Stimulated activated CD8-positive, alpha-beta memory T cell treated with anti-CD3 and anti-CD28 coated beads, Interleukin-7, amount 100 ng/mL, for 1 hour (primary cell): ENCODE measurements at places on chromosomes 4 and X.

DNA sequence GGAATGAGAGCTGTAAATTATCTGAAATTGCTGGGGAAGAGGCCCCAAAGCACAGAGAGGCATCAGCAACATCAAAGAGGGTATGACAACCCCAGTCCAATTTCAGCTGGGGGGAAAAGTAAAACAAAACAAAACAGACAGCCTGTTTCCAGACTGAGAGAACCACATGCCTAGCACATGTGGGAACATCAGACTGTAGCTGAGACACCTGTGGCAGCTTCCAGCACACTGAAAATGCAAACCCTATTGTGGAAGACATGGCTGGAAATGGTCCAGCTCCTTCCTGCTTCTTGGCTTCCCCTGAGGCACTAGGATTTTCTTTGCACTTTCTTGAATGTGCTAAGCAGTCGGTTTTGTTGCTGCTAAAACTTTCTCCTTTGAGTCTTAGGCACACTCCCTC is 240.9 kb upstream of the STS start:
- no peak for DNase-seq

GRCh38 chrX:147679356-147680005 is 232.2 kb upstream of the FMR1 start:
- DNase-seq, result no peak

GRCh38 chr4:82618103-82618720 is 56.4 kb upstream of the TMEM150C start:
- no peak for DNase-seq

DNA sequence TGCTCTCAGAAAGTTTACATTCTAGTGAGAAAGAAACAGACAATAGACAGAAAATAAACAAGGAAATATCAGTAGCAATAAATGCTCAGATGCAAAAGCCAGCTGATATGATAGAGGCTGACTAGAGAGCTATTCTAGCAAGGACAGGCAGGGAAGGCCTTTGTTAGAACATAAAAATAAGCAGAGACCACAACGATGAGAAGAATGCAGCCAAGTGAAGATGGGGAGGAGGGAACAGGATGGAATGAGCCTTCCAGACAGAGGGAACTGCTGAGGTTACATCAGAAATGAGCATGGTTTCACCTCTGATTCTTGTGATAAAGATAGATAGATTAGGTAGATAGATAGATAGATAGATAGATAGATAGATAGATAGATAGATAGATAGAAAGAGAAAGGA is 7.6 kb upstream of the SOWAHB start:
- DNase-seq, result no peak

GRCh38 chr4:1167244-1167949 is 5.0 kb downstream of the SPON2 start:
- DNase-seq, result peak; percentile 71

DNA sequence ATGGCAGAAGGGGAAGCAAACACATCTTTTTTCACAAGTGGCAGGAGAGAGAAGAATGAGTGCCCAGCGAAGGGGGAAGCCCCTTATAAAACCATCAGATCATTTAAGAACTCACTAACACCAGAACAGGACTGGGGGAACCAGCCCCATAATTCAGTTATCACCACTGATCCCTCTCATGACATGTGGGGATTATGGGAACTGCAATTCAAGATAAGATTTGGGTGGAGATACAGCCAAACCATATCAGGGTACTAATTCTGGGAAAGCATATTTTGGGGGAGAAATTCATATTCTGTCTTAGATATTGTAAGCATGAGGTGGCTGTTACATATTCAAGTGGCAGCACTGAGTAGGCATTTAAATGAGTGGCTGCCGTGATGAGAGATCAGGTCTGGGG is 87.8 kb downstream of the RAPGEF2 start:
- no peak for DNase-seq

DNA sequence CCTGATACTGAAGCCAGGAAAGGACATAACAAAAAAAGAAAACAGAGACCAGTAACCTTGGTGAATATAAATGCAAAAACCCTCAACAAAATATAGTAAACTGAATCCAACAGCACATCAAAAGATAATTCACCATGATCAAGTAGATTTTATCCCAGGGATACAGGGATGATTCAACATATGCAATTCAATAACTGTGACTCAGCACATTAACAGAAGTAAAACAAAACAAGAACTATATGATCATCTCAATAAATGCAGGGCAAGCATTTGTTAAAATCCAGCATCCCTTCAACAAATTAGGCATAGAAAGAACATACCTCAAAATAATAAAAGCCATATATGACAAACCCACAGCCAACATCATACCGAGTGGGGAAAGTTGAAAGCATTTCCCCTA is 112.0 kb downstream of the HHIP start:
- no peak for DNase-seq

DNA sequence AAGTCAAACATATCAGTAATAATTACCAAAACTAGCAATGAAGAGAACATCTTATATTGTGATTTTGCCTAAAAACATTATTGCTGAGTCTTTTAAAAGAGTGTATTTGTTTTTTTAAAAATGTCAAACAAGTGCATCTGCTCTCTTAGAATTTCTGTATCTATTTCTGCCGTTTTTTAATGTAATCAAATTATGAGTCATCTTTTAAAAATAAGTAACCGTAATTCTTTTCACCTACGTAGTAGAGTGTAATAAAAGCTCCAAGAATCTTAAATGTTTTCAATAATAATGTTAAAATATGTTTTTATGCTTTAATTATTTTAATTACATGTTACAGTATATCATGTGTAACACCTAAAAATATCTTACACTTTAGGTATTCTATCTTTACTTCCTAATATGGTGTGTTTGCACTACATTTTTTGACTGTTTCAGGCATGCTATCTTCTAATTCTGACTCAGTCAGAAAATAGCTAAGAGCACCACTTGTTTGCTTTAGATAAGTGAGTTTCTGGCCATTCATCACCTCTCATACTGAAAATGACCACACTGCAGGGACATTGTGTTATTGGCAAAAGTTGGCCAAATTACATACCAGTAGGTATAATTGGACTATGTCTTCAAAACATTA is 368.5 kb downstream of the PCDH7 start:
- DNase-seq, result no peak

DNA sequence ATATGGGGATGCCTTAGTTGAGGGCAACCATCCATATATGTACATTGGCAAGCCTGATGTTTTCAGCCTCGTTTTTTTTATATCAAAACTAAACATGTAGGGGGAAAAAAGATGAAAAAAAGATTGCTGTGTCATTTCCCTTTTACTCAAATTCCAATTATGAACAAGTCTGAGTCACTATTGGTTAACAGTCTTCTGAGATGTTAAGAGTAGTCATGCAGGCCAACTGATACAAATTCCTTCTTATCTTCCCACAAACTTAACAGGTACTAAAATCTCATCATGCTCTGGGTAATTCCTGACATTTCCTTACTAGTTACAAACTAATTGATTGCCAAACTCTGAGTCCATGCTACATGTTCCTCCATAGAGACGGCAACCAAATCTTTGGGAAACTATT is 222.1 kb downstream of the FRMPD4 start:
- no peak for DNase-seq

DNA sequence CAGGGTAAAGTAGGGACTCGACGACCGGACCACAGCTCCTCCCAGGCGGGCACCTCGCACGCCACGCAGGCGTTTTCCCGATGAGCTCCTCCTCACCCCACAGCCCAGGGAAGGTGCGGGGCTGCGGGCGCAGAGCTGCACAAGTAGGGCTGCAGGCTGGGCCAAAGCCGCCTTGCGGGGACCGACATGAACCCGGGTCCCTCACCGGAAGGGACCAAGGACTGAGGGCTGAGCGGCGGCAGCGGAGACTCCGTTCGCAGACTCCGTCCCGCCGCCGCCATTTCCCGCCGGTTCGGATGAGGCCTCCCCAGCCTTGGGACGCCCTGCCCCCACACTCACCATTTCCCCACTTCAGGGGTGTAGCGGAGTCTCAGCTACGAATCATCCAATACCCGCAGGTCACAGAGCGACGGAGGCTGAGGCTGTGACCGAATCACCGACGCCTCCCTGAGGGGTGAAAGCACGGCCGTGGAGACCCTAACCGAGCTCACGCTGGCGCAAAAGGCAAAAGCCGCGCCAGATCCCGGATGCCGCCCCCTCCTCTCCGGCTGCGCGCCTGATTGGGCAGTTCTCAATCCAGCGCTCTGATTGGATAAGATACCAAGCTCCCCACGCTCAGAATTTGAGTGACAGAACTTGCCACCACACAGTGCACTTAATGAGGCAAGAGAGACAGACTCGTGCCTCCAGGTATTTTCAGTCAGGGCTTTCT is at the start of gene ZNF732:
Gene ZNF732 (minus strand): TSS at position 506 of the 712 bp plus-strand sequence. CDS start 164 bp downstream, at position 342.
- DNase-seq, result no peak

GRCh38 chr4:65510976-65511375 is 159.3 kb downstream of the EPHA5 start:
- no peak for DNase-seq

DNA sequence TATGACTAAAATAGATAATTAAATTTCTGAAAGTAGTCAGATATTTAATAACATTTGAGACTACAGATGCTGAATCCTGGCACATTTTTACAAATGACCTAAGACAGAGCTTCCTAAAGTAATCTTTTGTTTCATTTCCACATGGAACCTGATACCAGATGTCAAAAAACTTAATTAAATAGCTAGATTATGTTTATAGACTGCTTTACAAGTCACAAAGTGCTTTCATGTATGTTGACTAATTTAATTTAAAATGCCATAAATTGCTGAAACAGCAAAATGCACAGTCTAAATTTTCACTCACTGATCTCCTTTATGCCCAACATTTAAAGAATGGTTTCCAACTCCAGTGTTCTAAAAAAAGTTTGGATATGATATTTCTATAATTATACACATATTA is 299.1 kb upstream of the TBX22 start:
- DNase-seq, result no peak

GRCh38 chr4:186823989-186824388 is 100.3 kb upstream of the FAT1 start:
- no peak for DNase-seq

GRCh38 chrX:12249997-12250396 is 111.7 kb downstream of the FRMPD4 start:
- DNase-seq, result no peak
